Activated T-cell treated with anti-CD3 and anti-CD28 coated beads, Interleukin-2, amount 50 U/mL, for 72 hours (primary cell): ENCODE measurements at places on chromosomes 2 and 18. TPM values are rescaled to one million over a fixed set of nuclear protein-coding genes. Genes with fewer than 3 reads are reported as not detected.

- no peaks in the 10 kb centered on the region for H3K27me3 ChIP-seq
- H3K4me1 ChIP-seq, result no peaks in the 10 kb centered on the region
- H3K4me3 ChIP-seq, result no peak overlapping the region
- no peak overlapping the region for H3K27ac ChIP-seq
- no peaks in the 10 kb centered on the region for H3K36me3 ChIP-seq
These were observed 617.3 kb upstream of the ZEB2 start for GRCh38 chr2:145137211-145137610.

- H3K4me1 ChIP-seq, result no peaks in the 10 kb centered on the region
- peaks cover 6% of the 10 kb centered on the region for H3K36me3 ChIP-seq
- no peak overlapping the region for H3K4me3 ChIP-seq
- no peak overlapping the region for H3K27ac ChIP-seq
These were observed 26.9 kb downstream of the CENPO start for GRCh38 chr2:24820175-24820513.

The ST8SIA3 gene
- total RNA-seq, result not detected

DNA sequence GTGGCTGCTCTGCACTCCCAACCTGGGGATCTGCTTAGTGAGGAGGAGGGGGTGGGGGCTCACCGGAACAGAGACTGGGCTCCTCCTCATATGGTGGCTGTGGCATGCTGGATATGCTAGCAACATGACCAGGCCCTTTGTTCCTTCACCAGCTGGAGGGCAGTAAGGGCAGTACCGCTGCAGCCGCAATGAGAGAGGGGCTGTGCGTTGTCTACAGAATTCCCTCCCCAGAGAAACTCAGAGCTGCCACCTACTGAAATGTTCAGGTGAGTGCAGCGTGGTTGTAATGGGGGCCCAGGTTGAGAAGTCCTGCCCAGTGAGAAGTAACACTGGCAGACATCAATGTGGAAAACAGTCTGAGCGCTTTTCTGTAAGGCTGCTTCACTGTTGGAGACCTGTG is 1211.9 kb upstream of the NXPH2 start:
- H3K36me3 ChIP-seq, result peaks cover 3% of the 10 kb centered on the region
- no peaks in the 10 kb centered on the region for H3K4me1 ChIP-seq
- no peaks in the 10 kb centered on the region for H3K27me3 ChIP-seq

The FNDC4 gene
- total RNA-seq, result 0.24 TPM

DNA sequence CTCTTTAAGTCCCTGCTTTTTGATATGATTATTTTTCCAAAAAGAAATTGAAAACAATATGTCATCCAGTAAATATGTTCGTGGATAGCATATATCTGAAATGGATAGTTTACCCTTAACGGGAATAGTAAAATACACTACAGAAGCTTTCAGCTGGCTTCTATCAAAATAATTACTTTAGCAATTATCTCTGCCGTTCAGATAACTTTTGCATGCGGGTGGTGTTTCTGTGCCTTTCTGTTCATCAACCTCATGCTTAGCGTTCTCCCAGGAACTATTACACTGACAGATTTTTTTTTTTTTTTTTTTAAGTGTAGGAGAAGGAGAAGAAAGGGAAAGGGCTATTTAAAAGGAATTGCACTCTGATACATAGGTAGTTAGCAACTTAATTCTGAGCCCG is 53.6 kb downstream of the TSHZ1 start:
- H3K27me3 ChIP-seq, result no peaks in the 10 kb centered on the region
- H3K36me3 ChIP-seq, result peaks cover 1% of the 10 kb centered on the region
- H3K4me3 ChIP-seq, result no peak overlapping the region
- H3K27ac ChIP-seq, result peak overlapping the region; percentile 65

DNA sequence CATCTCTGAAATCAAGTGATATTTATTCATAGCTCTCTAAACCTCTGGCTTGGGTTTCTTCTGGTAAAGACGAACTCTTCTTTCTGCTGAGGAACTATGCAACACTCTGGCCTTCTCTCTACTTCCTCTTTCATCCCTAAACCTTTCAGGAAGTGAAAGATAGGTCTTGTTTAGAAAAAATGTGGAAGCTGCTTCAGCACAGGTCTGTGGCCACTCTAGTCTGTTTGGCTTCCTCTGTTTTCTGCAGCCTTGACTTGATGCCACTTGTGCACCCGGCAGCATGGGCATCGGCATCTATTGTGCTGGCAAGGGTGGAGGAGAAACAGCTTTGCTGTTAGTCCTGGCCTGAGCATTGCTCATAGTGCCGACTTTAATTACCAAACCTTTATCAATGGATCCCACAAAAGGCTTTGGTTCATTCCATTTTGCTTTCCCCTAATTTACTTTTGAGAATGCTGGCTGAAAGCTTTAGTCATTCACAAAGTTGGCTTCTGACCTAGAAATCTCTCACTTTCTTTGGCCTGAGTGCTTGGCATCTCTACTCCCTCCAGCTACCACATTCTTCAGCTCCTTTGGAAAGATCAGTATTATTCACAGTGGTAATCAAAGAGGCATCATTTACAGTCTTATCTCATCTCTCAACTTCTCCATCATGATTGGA is 32.0 kb upstream of the GPR39 start:
- H3K4me3 ChIP-seq, result no peak overlapping the region
- no peak for DNase-seq
- no peaks in the 10 kb centered on the region for H3K4me1 ChIP-seq
- no peak overlapping the region for H3K27ac ChIP-seq
- peaks cover 1% of the 10 kb centered on the region for H3K36me3 ChIP-seq
- H3K27me3 ChIP-seq, result no peaks in the 10 kb centered on the region

- DNase-seq, result no peak
- no peak overlapping the region for H3K27ac ChIP-seq
- no peaks in the 10 kb centered on the region for H3K27me3 ChIP-seq
- H3K4me1 ChIP-seq, result no peaks in the 10 kb centered on the region
- no peak overlapping the region for H3K4me3 ChIP-seq
- peaks cover 2% of the 10 kb centered on the region for H3K36me3 ChIP-seq
These were observed 31.7 kb downstream of the MTERF4 start for GRCh38 chr2:241070361-241070760.

The POTEF gene
- not detected for total RNA-seq

DNA sequence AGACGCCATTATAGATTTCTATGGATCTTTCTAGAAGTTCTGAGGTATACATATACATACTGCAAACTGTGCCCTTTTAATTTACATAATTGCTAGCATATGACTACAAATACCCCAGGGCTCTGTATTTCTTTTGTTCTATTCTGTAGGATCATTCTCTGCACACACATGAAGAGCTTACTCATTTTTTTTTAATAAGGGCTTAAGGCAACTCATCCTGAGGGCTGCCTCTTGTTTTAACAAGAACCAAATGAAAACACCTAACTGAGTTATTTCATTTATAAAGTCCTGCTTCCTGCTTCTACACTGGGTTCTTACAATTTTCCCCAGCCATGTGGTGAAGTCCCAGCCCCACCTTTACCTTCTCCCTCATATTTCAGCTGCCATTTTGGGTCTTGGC is 390.5 kb downstream of the IRS1 start:
- H3K36me3 ChIP-seq, result no peaks in the 10 kb centered on the region
- no peak overlapping the region for H3K4me3 ChIP-seq
- no peak overlapping the region for H3K27ac ChIP-seq
- H3K27me3 ChIP-seq, result peaks cover 49% of the 10 kb centered on the region
- H3K4me1 ChIP-seq, result no peaks in the 10 kb centered on the region

The NTSR2 gene
- not detected for total RNA-seq

DNA sequence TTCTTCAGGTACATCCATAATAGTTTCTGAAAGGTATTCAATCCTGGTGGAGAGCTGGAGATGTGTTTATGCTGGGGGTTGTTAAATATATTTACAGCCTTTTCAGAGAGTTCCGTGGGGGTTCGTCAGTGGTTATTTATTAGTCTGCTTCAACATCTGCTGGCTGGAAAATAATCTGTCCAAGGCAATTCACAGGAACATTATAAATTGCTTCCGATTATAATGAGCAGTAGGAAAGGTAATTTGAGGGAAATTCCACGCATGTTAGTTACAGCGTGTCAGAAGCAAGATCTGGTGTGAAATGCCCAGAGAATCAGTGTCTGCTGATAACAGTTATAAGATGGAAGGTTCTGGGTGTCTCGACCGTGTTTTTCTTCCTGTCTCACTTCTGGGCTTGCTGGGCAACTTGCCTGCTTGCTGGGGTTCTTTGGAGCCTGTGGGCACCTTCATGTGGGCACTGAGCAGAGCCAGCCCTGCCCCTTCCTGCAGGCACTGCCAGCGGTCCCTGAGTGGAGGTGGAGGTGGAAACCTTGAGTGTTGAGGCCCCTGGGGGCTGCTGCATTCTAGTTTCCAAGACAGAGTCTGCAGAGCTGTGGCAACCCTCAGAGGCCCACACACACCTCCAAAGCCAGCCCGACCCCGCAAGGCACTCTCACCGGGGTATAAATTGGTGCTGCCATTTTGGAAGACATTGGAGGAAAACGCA is 185.7 kb downstream of the FAM210A start:
- DNase-seq, result peak; percentile 62
- peaks cover 57% of the 10 kb centered on the region for H3K4me1 ChIP-seq
- peak overlapping the region; percentile 94 for H3K27ac ChIP-seq
- peak overlapping the region; percentile 48 for H3K4me3 ChIP-seq
- H3K36me3 ChIP-seq, result no peaks in the 10 kb centered on the region

DNA sequence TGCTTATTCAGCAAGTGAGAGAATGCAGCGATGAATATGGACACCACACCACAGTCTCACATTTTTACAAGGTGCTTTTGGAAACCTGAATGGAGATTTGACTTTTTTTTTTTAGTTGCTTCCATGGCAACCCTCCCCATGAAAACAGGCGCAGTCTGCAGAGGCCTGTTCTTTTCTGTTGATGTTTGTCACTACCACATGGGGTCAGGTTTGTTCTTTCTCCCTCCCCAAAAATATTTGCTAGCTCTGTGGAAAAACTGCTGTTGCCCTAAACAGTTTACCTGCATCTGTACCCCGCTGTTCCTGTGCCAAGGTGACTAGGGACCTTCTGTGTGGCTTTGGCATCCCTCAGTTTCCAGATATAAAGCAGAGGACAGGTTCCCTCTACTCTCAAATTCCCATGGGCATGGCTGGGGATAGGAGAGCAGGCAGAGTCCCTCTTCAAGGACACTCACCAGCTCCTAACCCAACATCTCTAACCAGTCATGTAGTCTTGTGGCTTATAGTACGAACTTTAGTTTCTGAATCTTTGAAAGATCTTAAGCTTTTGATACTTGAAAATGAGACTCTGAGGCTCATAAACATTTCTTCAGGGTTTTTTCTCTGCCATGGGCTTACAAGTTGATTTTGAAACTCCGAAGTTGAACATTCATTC is 14.7 kb upstream of the MAPRE2 start:
- no peaks in the 10 kb centered on the region for H3K36me3 ChIP-seq
- peak overlapping the region; percentile 58 for H3K4me3 ChIP-seq
- H3K4me1 ChIP-seq, result peaks cover 54% of the 10 kb centered on the region
- DNase-seq, result no peak
- peak overlapping the region; percentile 75 for H3K27ac ChIP-seq
- H3K27me3 ChIP-seq, result no peaks in the 10 kb centered on the region

GRCh38 chr2:223147431-223147830 is 95.4 kb downstream of the KCNE4 start:
- no peaks in the 10 kb centered on the region for H3K36me3 ChIP-seq
- H3K27ac ChIP-seq, result no peak overlapping the region
- no peaks in the 10 kb centered on the region for H3K4me1 ChIP-seq
- H3K4me3 ChIP-seq, result no peak overlapping the region
- DNase-seq, result no peak

DNA sequence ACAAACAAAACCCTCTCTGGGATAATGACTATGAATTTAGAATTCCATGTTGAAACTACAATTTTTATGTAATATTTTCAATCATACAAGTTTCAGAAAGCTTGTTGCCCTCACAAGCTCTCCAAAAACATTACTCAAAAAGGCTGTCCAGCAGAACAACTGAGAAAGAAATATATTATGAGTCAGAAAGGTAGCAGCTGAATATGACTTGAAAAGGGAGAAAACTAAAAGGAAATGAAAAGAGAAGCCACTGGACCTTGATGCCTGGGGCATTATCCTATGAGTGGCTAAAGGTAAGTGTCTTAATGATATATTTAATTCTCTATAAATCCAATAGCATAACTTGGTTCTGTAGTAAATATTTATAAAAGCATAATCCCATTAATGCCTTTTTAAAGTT is 61.8 kb downstream of the NXPH2 start:
- no peak overlapping the region for H3K4me3 ChIP-seq
- peaks cover 11% of the 10 kb centered on the region for H3K27me3 ChIP-seq
- DNase-seq, result no peak
